ENCODE measurements at places on chromosomes 11 and 22. TPM values are rescaled to one million over a fixed set of nuclear protein-coding genes. Genes with fewer than 3 reads are reported as not detected.

GRCh38 chr11:9047964-9048523 is 43.4 kb downstream of the SCUBE2 start:
- no peak for DNase-seq

GRCh38 chr11:66068154-66068821 is 1.8 kb upstream of the PACS1 start:
- peak; percentile 48 for DNase-seq

DNA sequence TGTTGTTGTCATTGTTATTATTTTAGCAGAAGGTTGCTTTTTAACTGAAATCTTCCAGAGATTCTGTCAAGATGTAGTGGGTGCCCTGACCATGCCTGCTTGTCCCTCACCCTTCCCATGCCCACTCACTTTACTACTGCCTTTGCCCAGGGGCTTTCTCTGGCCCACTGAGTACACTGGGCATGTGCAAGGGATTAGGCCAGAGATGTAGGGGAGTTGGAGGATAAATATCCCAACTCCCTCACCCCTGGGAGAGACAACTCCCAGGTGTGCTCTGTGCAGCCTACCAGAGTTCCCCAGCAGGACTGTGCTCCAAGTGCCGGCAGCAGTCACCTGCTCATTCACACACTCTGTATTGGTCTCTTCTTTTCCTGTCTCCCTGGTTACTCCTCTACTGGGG is 559.1 kb downstream of the MIAT start:
- DNase-seq: no peak

DNA sequence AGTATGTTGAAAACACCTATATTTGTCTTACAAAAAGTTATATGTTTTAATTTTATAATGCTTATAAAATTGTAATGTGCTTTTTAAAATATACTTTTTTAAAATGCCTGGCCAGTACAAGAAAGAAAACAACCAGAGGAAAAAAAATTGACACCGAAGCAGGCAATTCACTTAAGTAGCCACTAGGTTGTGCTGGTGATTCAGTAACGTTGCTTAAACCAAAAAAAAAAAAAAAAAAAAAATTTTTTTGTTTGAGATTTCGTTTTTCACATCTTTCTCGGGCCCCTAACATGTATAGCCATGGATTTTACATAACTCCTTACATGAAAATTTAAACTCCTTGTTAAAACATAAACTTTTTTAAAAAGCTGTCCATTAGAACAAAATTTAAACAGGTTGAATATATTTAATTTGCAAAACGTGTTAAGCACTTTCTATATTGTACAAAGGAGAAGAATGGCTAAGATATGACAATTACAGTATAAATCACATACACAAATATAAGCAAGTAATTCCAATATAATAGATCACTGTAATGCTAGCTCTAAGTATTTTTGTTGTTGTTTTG is 9.2 kb downstream of the OR8B4 start:
- DNase-seq: peak; percentile 9

The PGA4 gene
- not detected for total RNA-seq

The NLRP14 gene
- 0.07 TPM for total RNA-seq

Data from NCI-H460 (cell line).